ENCODE measurements at places on chromosomes 7 and 10.

DNA sequence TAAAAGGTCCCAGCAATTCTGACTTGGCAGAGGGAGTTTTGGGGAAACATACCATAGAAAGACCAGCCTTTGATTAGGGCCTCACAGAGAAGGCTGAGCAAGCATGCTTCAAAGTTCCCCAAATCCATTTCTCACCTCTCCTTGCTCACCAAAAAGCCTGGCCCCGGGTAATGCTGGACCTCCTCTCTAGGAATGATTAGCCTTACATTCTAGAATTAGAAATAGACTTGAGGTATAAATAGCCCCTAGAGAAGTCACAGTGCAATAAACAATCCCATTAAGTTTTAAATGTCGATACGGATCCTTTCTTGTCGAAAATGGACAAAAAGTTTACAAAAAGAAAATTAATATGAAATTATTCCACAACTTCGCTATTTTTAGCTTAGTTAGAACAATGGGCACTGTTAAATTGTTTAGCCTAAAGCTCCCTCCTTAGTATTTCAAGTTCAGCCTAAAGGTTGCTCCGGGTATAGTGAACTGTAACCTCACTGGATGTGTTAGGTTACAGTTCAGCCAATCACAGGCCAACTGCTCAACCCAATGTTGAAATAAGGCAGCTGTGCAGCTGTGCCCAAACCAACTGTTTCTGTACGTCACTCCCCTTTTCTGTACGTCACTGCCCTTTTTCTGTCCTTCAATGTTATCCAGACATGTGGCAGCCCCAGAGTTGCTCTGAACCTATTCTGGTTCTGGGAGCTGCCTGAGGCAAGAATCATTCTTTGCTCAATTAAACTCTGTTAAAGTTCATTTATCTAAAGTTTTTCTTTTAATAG lies 7.9 kb upstream of the GSDME start:
- no peak for DNase-seq

DNA sequence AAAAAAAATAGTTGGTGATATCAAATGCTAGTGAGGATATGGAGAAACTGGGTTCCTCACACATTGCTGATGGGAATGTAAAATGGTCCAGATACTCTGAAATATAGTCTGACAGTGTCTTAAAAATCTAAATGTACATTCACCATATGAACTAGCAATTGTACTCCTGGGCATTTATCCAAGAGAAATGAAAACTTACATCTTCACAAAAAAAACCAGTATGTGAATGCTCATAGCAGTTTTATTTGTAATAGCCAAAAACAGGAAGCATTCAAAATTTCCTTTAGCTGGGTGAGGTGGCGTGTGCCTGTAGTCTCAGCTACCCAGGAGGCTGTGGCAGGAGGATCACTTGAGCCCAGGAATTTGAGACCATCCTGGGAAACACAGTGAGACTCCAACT lies 2.1 kb upstream of the SSC4D start:
- DNase-seq: no peak

- DNase-seq: no peak
Observed at GRCh38 chr10:70977625-70978024, 89.3 kb upstream of the PCBD1 start.

DNA sequence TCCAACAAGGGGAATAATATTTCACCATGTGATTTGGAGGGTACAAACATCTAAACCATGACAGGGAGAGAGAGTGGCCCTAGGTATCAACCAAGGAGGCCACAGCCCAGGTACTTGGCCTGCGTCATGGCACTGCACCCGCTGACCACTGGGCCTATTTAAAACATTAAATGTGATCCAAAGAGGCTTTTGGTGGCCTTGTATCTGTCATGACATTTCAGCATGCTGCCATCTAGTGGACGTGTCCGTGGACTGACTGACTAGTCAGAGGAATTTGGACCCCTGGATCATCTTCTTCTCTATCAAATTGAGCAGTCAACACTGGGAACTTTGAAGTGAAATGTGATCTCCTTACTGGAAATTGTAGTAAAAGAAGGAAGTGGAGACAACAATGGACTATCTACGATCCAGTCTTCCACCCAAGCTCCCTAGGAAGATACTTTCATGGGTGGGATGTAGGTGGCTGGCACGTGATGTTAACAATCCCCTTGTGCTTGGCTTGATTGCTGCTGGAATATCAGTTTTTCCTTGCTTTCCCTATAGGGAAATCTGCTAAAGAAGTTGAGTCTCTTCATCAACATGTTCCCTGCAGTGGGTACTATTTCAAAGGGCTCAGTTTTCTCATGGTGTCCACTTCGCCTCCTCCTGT lies 24.6 kb upstream of the ITGA8 start:
- no peak for DNase-seq

DNA sequence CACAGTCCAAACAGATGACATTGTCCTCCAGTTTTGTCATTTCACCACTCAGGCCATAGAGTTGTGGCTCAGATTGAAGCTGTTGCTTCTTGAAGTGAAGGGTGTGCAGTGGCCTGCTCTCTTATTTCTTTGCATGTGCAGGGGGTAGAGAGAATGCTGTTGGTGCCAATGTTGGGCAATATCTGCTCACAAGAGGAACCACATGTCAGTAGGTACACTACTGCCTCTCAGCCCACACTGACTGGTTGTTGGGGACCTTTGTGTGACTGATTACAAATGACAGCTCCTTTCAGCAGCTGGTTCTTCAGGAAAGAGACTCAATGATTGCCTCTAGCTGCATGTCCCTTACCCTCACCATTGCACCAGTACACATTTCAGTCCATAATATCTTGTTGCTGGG lies 21.9 kb upstream of the SFTPA1 start:
- DNase-seq: no peak

DNA sequence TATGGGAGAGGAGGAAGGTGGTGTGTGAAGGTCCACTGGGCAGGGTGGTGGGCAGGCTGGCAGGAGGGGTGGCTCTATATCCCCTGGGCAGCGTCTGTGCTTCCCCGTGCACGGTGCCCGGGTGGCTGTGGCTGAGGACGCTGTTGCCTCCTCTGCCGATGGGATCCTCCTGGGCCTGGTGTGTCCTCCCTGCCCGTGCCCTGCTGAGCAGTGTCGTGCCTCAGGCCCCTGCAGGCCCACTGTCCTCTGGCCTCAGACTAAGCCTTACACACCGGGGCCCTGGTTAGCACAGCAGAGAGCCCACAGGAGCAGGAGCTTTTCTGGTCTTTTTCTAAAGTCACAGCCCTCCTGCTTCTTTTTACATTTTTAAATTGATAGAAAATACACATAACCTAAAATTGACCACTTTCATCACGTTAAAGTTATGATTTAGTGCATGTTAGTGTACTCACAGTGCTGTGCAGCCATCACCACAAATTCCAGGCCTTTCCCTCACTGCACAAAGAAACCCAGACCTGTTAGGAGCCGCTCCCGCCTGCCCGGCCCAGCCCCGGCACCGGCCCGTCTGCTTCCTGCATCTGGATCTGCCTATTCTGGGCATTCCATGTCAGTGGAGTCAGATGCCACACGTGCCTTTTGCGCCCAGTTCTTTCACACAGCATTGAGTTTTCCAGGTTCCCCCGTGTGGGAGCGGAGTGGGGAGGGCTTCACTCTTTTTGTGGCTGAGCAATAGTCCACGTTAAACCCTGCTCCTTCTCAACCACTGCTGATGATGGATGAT lies 19.4 kb downstream of the PFKFB3 start:
- DNase-seq: no peak

DNA sequence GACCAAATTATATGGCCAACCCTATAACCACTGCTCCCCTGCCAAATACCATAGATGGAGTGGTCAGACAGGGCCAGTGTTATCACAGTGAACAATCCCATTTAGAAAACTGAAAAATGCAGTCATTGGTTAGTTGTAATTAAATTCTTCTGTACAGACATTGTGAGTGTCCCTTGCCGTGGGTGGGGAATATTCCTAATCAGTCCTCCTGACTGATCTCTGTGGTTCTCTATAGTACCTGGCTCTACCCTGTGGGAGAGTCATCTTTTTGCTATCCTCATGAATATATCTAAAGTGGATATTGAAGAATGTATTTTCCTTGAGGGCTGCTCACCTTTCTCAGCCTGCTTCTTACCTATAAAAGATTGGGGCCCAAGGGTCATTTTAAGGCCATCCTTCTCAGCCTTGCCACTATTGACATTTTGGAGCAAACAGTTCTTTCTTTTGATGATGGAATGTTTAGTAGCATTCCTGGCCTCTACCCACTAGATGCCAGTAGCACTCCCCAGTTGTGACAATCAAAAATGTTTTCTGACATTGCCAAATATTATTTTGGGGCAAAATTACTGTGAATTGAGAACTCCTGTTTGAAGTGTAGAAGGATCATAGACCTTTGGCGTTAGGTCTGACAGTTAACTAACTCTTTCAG lies 110.2 kb downstream of the MAPK8 start:
- DNase-seq: no peak

- no peak for DNase-seq
Observed at GRCh38 chr10:106582291-106582690, 582.2 kb downstream of the SORCS1 start.

DNA sequence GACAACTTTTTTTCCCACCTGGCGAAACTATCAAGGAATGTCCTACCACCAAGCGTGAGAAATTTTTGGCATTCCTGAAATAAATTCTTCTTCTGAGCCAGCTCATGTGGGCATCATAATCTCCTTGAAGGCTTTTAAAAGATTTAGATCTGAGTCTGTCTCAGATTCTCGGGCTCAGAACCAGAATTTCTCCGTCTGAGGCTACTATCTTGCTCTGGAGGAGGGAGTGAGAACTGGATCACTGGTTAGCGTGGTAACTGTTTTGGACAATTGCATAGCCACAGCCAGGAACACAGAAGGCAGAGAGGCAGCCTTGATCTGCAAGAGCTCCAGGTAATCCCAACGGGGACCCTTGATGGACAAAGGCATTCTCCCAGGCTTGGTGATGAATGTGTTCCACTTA lies 1.0 kb upstream of the PLAC9 start:
- no peak for DNase-seq

DNA sequence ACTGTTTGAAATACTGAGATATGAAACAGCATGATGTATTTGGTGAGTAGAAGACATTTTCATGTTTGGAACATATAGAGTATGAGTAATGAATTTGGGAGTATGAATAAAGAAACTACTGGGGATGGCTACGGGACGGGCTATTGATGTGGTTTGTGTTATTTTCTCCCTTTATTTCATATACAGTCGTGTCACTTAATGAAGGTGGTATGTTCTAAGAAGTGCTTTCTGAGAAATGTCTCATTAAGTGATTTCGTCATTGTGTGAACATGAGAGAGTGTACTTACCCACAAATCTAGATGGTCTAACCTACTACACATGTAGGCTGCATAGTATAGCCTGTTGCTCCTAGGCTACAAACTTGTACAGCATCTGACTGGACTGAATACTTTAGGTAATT lies 106.3 kb downstream of the CCNY start:
- DNase-seq: no peak

GRCh38 chr10:129642427-129642826 lies 175.4 kb downstream of the MGMT start:
- DNase-seq: no peak

GRCh38 chr7:158672975-158673374 lies 31.6 kb downstream of the NCAPG2 start:
- DNase-seq: no peak

DNA sequence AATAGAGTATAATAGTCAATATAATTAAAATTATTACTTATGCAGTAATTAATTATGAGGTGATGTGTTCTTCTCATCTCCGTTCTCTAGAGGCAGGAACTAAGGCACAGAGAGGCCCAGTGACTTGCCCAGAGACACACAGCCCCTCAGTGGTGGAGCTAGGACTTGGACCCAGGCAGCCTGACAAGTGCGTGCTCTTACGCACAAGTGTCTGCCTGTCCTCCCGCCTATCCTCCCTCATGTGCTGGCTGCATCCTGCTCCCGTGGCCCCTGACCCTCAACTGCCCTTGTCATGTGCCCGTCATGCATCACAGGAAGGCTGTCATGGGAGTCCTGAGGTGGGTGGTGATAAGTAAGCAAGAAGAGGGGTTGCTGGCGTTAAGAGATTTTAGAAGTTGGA lies 14.3 kb downstream of the IL2RA start:
- DNase-seq: no peak

- no peak for DNase-seq
Observed at GRCh38 chr10:131892806-131893675, 7.8 kb upstream of the PPP2R2D start.

- DNase-seq: peak; percentile 27
Observed at GRCh38 chr7:148437043-148437442, 153.5 kb upstream of the C7orf33 start.

GRCh38 chr7:131769241-131769640 lies 212.8 kb upstream of the PODXL start:
- no peak for DNase-seq

DNA sequence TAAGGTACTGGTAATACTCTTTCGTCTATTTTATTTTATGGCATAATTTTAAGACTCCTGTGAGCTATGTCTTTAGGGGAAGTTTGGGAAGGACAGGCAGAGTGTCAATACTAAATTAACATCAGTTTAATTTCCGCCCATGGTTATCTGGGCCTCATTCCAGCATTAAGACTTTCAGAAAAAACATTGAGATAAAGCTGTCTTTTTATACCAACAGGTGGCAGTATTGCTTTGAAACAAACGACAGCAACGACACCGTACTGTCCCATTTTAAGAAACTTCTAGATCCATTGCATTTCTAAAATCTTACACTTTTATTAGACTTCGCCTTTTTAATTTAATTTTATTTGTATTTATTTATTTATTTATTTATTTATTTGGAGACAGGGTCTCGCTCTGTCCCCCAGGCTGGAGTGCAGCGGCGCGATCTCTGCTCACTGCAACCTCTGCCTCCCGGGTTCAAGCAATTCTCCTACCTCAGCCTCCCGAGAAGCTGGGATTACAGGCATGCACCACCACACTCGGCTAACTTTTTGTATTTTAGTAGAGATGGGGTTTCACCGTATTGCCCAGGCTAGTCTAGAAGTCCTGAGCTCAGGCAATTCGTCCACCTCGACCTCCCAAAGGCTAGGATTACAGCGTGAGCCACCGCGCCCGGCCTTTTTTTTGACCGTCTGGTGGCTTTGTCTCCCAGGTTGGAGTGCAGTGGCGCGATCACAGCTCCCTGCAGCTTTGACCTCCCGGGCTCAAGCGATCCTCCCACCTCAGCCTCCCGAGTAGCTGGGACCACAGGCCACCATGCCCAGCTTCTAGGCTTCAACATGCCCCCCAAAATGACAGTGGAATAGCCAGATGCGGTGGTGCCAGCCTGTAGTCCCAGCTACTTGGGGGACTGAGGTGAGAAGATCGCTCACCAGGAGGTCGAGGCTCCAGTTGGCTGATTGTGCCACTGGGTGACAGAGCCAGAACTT lies 78.7 kb upstream of the C1GALT1 start:
- peak; percentile 73 for DNase-seq

- DNase-seq: no peak
Observed at GRCh38 chr7:28509251-28510025, 97.1 kb downstream of the CREB5 start.

DNA sequence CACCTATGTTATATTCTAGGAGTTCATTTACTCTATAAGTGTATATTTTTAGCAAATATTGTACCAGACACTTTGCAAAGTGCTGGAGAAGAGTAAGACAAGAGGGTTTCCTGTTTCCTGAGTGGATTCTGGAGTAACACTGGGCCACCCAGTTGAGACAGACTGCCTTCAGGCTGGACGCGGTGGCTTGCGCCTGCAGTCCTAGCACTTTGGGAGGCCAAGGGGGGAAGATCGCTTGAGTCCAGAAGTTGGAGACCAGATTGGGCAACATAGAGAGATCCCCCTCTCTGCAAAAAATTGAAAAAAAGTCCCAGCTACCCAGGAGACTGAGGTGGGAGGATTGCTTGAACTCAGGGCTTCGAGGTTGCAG lies 772 bp upstream of the ZSCAN25 start:
- DNase-seq: no peak

- DNase-seq: no peak
Observed at GRCh38 chr10:107689323-107689722, 524.8 kb upstream of the SORCS1 start.

All from LNCaP clone FGC (cell line).